Tibial nerve (tissue), 4 donors: ENCODE measurements at places on chromosomes 11 and 22. TPM values are rescaled to one million over a fixed set of nuclear protein-coding genes. Genes with fewer than 3 reads are reported as not detected.

GRCh38 chr11:120789391-120789790 is 234.5 kb upstream of the TBCEL start:
- DNase-seq: no peak
- H3K27me3 ChIP-seq: no peaks in the 10 kb centered on the region
- no peak overlapping the region for H3K4me3 ChIP-seq
- no peak overlapping the region for H3K27ac ChIP-seq

DNA sequence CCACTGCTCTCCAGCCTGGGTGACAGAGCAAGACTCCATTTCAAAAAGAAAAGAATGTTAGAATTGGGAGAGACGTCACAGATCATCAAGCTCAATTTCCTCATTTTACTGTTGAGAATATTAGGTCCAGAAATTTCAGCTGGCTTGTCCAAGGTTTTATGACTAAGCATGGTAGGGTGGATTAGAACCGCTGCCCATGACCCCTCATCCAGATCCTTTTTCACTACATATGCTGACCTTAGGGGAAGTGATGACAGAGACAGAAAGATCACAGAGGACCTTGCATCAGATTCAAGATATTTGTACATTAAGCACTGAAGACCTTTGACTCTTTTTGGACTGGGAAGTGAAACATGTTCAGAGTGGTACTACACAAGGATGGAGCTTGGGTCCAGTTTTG is 134.5 kb downstream of the ADAMTS15 start:
- DNase-seq: no peak
- no peaks in the 10 kb centered on the region for H3K27me3 ChIP-seq
- H3K4me3 ChIP-seq: no peak overlapping the region

SLC17A6 gene
- total RNA-seq: not detected

GPHA2 gene
- total RNA-seq: not detected

DNA sequence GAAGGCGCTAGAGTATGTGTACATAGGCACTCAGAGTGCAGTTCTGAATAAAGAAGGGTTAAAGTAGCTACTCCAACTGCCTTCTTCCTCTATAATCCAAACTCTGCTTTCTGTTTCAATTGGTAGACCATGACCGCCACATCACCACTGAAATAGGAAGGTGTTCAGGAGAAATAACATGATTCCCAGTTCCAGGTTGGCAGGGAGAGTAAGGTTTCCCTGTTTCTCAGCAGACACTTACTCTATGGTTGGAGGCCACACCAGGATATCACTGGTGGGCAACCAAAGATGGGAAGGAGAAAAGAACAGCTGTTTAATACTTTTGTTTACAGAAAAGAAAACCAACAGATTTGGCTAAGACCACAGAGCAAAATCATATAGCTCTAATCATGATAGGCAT is 37.9 kb downstream of the PAK1 start:
- H3K4me1 ChIP-seq: no peaks in the 10 kb centered on the region
- no peak overlapping the region for H3K27ac ChIP-seq
- DNase-seq: no peak

UQCR10 gene
- 30.4 TPM for total RNA-seq

GRCh38 chr11:46392421-46393230 is 1.1 kb upstream of the CHRM4 start:
- DNase-seq: peak; percentile 70
- H3K36me3 ChIP-seq: peaks cover 23% of the 10 kb centered on the region
- H3K27me3 ChIP-seq: peaks cover 48% of the 10 kb centered on the region

DNA sequence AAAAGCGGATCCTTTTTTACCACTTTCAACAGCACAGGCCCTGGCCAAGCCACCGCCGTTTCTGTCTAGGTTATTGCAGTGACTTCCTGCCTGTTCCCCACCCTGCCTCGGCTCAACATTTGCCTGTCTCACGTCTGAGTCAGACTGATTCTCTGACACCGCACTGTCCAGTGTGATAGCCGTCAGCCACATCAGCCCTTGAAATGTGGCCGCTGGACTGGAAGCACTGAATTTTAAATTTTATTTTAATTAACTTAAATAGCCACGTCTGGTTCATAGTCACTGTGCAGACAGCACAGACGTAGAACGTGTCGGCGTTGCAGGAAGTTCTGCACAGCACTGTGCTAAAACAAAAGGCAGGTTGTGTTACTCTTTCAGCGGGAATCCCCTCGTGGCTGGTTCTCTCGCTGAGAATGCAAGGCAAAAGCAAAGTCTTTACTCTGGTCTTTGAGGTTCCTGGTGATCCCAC is 56.3 kb upstream of the ADSL start:
- no peak for DNase-seq
- H3K4me1 ChIP-seq: no peaks in the 10 kb centered on the region
- H3K27ac ChIP-seq: no peak overlapping the region
- no peaks in the 10 kb centered on the region for H3K27me3 ChIP-seq

GRCh38 chr22:48738204-48738980 is 1089.3 kb downstream of the BRD1 start:
- H3K27ac ChIP-seq: no peak overlapping the region
- no peaks in the 10 kb centered on the region for H3K36me3 ChIP-seq
- H3K27me3 ChIP-seq: no peaks in the 10 kb centered on the region

DNA sequence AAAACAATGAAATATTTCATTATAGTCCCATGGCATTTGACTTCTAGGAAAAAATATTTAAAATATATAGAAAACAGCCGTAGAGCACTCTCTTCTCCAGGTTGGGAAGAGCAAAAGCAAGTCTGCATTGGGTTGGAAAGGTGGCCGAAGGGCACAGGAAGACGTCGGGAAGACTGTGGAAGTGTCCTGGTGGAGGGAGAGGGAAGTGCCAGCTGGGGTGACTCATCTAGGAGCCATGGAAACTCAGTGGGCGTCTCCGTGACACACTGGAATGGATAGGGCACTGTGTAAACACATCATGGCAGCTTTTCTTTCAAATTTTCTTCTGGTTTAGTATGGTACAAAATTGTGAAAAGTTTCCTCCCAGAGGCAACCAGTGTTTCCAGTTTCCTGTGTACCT is 12.7 kb downstream of the GTPBP1 start:
- peak overlapping the region; percentile 42 for H3K27ac ChIP-seq
- H3K36me3 ChIP-seq: no peaks in the 10 kb centered on the region
- no peaks in the 10 kb centered on the region for H3K27me3 ChIP-seq
- peaks cover 6% of the 10 kb centered on the region for H3K4me1 ChIP-seq
- no peak overlapping the region for H3K4me3 ChIP-seq

DNA sequence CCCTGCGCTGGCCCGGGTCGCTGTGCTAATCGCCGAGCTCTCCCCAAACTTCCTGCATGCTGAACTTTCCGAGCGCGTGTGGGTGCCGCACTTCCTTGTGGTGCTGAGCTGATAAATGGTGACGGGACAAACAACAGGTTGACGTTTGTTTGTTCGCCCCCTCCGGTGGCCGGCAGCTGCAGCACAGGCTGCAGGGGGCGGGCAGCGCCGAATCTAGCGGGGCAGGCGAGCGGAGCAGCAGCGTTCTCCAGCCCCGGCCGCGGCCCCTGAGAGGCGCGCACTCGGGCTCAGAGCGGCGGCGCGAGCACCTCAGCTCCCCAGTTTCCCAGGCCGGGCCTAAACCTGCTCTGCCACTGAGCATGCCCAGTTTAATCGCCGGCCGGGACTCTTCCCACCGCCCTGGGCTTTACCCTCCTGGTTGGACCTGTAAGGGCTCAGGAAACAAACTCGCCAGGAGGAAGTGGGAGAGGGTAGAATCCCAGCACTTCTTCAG is at the start of gene PDGFD:
PDGFD (minus strand) TSS at position 120 of the 493 bp plus-strand sequence.
- DNase-seq: peak; percentile 21
- peaks cover 14% of the 10 kb centered on the region for H3K4me1 ChIP-seq
- H3K27me3 ChIP-seq: no peaks in the 10 kb centered on the region
- H3K4me3 ChIP-seq: peak within 1 kb of the TSS; percentile 40
- H3K27ac ChIP-seq: no peak within 1 kb of the TSS

DNA sequence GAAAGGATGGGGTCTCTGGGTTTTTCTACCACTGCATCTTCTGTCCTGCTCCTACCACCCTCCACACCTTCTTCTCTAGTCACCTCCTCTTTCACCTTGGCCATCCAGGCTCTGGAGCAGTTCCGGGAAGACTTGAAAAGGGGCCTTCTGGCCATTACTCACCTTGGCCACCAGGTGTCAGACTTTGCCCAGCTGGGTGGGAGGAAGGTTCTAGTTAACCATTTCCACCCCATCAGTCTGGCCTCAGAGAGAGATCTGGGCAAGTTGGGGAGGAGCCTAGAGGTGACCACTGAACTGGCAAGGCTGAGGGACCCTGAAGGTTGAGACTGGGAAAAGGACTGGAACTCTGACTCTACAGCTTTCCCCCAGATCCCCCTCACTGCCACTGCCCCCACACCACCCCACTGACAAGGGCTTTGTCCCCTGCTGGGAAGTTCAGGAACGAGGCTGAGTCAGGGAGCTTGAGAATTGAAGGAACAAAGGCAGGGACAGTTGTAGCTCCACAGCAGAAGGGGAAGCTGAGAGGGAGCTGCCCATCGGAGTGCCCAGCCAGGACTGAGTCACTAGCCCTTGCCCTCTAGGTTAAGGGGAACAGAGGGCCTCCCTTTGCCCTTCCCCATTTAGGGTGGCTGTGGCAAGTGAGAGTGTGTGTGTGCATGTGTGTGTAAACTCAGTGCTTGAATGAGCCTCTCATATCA is 3.7 kb upstream of the POLD4 start:
- DNase-seq: no peak
- H3K27me3 ChIP-seq: no peaks in the 10 kb centered on the region
- H3K27ac ChIP-seq: peak overlapping the region; percentile 98
- H3K4me1 ChIP-seq: peaks cover 68% of the 10 kb centered on the region
- H3K4me3 ChIP-seq: no peak overlapping the region
- no peaks in the 10 kb centered on the region for H3K36me3 ChIP-seq

IL17REL gene
- total RNA-seq: not detected

GRCh38 chr11:7672276-7672959 is 882 bp downstream of the CYB5R2 start:
- H3K27me3 ChIP-seq: no peaks in the 10 kb centered on the region
- H3K4me3 ChIP-seq: no peak overlapping the region
- H3K4me1 ChIP-seq: peaks cover 7% of the 10 kb centered on the region
- no peaks in the 10 kb centered on the region for H3K36me3 ChIP-seq

C11orf16 gene
- total RNA-seq: not detected

- DNase-seq: no peak
- no peaks in the 10 kb centered on the region for H3K27me3 ChIP-seq
- no peak overlapping the region for H3K4me3 ChIP-seq
- H3K27ac ChIP-seq: no peak overlapping the region
- H3K4me1 ChIP-seq: peaks cover 56% of the 10 kb centered on the region
Measured at GRCh38 chr11:76632492-76632891, 38.1 kb downstream of the LRRC32 start.

DNA sequence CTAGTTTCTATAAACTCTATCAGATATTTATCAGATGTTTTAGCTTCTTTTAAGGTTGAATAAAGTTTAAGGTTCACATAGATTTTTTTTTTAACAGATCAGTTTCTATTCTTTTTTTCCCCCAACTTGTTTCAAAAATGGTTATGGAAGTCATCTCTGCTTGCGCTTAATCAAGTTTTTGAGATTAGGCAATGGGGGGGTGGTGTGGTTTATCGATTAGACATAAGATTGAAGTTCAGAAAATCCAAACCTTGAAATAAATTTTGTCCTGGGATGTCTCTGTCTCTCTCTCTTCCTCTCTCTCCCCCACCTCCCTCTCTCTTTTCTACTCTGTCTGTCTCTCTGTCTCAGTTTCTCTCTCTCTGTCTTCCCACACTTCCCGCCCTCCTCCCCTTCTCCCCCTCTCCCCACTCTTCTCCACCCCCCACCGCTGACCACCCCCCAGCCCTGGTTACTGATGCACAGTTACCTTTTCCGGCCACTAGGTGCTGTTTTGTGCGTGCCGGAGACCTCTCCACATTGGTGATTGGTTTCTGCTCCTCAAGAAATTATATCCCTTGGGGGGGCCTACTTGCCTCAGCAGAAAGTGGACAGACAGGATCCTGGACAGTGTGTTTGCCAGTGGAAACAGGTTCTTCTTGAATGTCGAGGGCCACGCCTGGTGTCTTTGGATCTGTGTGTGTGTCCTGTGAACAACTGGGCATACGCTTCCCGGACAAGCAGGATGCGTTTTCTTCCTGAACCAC is 29.7 kb upstream of the ANO1 start:
- no peak for DNase-seq
- H3K27me3 ChIP-seq: no peaks in the 10 kb centered on the region
- no peak overlapping the region for H3K27ac ChIP-seq
- no peak overlapping the region for H3K4me3 ChIP-seq
- H3K36me3 ChIP-seq: no peaks in the 10 kb centered on the region

ALX4 gene
- total RNA-seq: not detected

- no peaks in the 10 kb centered on the region for H3K4me1 ChIP-seq
- H3K27me3 ChIP-seq: no peaks in the 10 kb centered on the region
- H3K4me3 ChIP-seq: no peak overlapping the region
- no peak overlapping the region for H3K27ac ChIP-seq
- DNase-seq: no peak
Measured at GRCh38 chr22:20786048-20786447, 12.1 kb downstream of the SERPIND1 start.

- no peaks in the 10 kb centered on the region for H3K27me3 ChIP-seq
- H3K4me3 ChIP-seq: no peak overlapping the region
- H3K36me3 ChIP-seq: no peaks in the 10 kb centered on the region
- no peak for DNase-seq
- peaks cover 15% of the 10 kb centered on the region for H3K4me1 ChIP-seq
Measured at GRCh38 chr11:75277991-75278790, 37.6 kb downstream of the TPBGL start.
